ENCODE measurements at places on chromosomes 13 and 19.

- DNase-seq = no peak
Measured at GRCh38 chr19:56423276-56423984, 19.3 kb downstream of the ZNF583 start.

DNA sequence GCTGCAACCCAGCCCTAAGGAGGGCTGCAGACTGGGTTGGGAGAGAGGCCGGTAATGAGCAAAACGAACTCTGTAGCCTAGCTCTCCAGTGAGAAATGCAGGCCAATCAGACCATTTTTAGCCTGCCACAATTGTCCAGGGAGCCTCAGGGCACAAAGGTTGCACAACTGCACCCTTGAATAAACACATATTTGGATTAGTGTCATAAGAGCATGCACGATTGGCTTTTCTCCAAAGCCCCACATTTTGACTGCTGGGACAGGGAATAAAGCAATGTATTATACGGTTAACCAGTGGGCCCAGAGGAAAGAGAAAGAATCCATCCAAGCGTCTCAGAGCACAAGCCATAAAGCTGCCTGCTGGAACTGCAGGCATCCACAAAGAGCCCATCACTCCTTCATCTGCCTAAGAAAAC, 729.4 kb upstream of the SGCG start:
- no peak for DNase-seq

GRCh38 chr13:54884682-54885081, 1856.1 kb downstream of the OLFM4 start:
- DNase-seq = no peak

GRCh38 chr13:23344931-23345595, 88.4 kb downstream of the SACS start:
- no peak for DNase-seq

GRCh38 chr19:49730166-49730565, 32.9 kb downstream of the TSKS start:
- no peak for DNase-seq

DNA sequence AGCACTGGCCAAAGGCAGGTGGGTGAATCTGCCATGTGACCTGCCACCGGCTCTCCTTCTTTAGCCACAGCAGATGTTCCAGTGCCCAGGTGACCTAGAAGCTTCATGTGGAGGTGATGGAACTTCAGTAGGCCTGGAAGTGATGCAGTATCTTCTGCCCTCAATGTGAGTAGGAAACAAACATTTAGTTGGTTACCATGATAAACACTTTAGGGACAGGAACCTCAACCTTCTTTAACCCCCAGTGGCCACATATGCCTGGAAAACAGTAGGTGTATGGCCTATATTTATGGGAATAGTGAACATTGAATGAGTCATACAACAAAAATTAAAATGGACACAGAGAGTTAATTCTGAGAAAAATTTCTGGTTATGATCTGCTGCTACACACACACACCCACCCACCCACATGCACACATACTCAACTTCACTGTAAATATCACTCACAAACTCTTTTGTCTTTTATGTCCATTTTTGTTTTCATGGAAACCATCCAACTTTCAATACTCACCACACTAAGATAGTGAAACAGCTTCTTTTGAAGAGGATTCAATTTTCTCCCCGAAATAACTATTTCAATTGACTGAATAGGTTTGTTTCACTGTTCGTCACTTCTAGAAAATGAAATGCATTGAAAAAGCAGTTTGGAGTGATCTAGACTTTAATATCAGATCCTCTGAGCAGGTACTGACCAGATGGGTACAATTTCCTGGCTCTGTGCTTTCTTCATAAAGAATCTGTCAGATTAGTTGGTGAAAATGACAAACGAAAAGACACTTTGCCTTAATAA, 97.3 kb downstream of the STARD13 start:
- DNase-seq = no peak

DNA sequence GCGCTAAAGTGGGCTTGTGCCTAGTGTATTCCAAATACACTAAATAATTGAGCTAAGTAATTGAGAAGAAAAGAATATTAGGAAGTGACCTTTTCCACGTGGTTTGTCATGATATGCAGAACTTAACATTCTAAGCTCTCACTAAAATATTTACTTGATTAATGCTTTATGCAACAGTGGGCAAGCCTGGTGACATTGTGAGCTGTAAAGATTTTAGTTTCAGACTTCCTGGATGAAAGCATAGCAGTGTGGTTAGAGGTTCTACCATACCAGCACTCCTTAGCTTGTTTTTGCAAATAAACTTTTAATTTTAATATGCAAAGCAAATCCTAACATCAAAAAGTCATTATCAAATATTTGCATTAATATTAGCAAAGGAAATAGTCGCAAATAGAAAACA, 1065.1 kb upstream of the SPRY2 start:
- no peak for DNase-seq

GRCh38 chr19:52638601-52639000, 446 bp upstream of the ZNF83 start:
- no peak for DNase-seq

DNA sequence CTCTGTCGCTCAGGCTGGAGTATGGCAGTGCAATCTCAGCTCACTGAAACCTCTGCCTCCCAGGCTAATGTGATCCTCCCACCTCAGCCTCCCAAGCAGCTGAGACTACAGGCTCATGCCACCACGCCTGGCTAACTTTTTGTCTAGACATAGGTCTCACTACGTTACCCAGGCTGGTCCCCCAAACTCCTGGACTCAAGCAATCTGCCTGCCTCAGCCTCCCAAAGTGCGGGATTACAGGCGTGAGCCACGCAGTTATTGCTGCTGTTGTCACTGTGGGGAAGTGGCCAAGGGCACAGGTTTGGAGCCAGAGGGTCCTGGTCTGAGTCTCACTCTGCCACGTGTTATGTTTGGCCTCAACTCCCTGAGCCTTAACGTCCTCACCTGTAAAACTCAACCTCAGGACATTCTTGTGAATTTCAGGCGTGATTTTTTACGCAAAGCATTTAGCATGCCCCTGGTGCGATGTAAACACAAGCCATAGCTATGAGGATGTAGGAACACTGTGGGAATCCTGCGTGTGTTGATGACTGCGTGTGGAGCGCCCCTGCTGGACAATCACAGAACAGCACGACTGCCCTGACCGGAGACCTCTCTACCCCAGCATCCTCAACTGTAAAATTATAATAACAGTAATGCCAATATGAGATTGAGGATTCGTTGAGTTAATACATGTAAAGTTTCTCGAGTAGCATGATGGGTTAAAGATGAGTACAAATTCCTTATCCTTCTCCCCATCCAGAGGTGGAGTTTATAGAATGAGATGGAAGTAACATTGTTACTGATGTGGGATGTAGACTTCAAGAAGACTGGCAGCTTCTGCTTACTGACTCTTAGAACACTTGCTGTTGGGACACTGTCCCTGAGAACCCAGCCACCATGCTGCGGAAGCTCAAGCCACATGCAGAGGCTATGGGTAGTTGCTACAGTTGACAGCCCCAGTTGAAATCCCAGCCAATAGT, 41.8 kb upstream of the PNMA8B start:
- peak; percentile 57 for DNase-seq

GRCh38 chr13:113860051-113860664, 3.7 kb downstream of the GAS6 start:
- peak; percentile 67 for DNase-seq

- DNase-seq = no peak
Measured at GRCh38 chr13:32153056-32153455, 121.5 kb downstream of the FRY start.

- no peak for DNase-seq
Measured at GRCh38 chr13:78185700-78186099, 267.1 kb upstream of the EDNRB start.

DNA sequence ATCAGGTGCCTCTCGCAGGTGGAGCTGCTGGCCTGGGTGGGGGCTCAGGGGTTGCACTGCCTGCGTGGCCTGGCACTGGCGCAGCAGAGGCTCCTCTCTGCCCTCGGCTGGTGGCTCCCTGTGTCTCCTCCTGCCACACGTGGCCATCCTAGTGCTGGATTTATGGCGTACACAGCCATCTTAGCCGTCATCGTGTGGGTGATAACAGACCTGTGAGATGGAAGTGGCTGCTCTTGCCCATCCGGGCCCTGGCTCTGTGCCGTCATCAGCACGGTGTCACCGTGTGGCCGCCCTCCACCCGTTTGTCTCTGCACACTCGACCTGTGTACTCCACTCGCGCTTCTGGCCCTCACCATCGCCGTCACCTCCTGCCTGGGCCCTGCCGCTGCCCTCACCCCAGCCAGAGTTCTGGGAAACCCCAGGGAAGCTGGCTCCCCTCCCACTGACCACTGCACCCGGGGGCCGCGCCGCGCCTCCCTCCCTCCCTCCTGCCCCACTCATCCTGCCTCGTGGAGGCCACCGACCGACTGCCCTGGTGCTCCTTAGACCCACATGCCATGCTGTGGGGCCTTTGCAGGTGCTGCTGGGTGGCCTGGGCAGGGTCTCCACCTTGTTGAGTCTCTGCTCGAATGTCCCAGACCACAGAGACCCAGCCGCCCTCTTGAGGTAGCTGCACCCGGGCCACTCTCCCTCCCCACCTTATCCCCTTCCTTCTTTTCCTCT, 29.5 kb downstream of the TMEM255B start:
- no peak for DNase-seq

DNA sequence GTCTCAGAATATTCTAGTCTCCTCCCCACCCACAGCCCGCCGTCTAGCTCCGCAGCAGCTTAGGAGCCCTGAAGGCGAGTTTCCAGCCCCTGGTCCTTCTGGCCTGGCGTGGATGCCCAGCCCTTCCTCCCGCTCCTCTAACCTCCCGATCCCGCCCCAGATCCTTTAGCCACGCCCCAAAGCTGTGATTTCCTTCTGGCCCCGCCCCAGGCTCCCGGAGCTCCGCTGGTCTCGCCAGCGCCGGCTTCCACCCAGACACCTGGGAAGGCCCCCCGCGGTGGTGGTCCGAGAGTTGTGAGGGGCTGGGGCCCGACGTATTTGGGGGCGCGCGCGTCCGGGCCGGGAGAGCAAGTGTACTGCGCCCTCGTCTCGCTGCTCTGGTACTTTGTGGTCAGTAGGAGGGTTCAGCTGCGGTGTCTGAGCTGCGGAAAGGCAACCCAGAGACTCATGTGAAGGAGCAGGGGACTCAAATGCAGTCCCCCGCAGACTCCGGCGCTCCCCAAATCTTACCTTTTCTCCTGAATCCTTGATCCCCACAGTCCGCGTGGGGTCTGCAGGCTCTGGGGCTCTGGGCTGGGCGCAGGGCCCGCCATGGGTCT, at the start of gene CGB7:
TSS of gene CGB7 (minus strand) at position 114 of the 599 bp plus-strand sequence. CDS start 2,374 bp downstream, outside the sequence.
- DNase-seq = peak; percentile 73

- no peak for DNase-seq
Measured at GRCh38 chr13:26471807-26472206, 85.7 kb upstream of the WASF3 start.

GRCh38 chr13:22082437-22083100, 411.7 kb downstream of the FGF9 start:
- DNase-seq = no peak

DNA sequence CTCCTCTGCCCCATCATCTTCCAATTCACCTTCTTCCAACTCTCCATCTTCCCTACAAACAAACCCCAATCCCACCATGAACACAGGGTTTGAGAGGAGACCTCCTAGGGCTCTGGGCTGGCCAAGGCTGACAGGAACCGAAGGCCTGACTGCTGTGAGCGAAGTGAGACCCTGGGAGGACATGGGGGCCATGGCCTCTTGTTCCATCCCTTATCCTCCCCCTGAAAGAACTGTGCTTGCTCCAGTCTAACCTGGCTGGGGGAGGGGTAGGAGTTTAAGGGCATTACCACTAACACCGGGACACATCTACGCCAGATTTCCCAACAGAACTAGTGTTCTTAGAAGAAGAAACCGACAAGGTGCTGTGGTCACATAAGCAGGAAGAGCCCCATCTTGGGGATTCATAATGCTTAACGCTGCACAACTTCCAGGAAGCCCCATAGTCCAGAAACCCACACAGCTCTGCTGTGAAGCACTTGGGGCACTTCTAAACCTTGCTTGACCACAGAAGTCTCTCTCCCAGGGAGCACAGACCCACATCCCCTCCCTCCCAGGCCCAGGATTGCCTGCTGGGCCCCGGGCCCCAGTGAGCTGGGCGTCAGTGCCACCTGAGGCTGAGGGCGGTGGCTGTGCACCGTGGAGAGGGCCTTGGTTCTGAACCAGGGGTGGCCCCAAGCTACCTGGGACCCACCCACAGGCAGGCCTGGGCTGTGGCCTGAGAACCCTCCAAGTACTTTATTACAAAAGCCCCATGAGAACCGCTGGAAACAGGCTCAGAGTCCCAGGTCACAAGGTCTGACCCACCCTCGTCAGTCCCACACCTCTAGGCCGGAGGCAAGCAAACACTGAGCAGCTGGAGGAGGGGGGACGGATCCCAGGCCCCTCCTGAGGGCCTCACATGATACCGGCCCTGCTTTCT, 18.8 kb downstream of the ZC3H4 start:
- no peak for DNase-seq

DNA sequence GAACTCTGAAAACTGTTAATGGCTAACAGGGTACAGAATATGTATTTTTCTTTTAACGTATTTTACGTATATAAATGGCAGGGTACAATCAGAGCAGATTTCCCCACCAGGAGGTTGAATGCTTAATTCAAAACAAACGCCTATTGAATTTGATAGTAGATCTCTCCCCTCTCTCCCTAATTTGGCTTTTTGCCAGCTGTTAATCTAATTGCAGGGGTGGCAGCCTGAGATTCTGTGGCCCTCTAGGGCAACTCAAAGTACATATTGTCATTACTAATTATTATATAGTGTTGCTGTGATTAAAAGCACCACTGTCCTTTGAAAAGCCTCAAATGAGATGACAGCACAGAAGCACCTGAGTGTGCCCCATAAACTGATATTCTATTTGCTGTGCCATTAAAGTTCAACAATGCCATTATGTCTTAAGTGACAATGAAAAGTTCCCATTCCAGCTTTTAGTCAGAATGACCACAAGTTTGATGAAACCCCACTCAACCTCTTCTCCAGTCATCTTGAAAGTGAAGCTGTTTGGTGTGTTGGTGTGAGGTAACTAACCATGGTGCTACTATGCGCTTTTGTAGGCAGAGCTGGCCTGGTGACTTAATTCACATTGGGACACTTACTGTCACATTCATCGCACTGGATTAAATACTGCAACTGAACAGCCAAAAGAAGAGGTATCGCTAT, 351.4 kb downstream of the KCNRG start:
- no peak for DNase-seq

- DNase-seq = no peak
Measured at GRCh38 chr19:51493776-51494175, 7.8 kb downstream of the SIGLEC12 start.

DNA sequence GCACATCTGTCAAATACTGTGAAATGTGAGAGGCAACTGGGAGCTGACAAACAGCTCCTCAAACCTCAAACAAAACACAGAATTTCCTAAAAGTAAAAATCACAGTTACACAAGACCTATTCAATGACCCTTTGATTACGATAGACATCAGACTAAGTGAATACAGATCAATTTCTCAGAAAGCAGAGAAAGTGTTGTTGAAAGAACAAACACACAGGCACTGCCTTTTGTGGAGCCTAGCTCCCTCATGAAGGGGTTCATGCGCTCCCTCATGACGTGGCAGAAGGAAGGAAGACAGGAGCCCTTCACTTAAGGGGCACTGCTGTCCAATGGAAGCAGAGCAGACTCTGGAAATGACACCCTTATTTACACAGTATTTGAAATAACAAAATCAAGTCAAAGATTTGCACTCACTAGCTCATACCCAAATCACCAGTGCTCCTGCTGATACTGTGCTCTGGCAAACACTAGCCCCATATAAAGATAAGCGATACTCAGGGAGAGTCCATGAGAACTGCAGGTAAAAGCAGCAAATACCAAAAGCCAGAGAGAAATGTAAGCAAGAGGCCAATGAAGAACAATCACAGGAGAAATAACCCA, 144.9 kb downstream of the KLF12 start:
- DNase-seq = no peak

Measured in right lobe of liver (tissue), 6 donors.